ENCODE measurements at places on chromosomes 1 and 21.

DNA sequence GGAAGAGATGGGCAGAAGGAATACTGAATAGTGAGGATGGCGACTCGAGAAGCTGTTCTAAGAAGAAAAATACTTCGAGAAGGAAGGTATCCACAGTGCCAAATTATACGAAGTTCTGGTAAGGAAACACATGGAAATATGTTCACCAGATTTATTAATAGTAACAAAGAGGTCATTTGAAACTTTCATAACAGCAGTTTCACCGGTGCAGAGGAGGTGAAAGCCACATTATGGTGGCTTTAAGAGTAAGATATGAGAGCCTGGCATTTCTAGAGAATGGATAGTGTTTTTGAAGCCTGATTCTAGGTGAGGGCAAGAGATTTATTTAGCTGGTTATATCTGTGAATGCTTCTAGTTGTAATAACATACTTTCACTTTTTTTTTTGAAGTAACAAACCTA, 56.2 kb downstream of the DPYD start:
- DNase-seq = no peak

GRCh38 chr1:185495898-185496297, 178.9 kb upstream of the IVNS1ABP start:
- no peak for DNase-seq

- DNase-seq = no peak
Observed at GRCh38 chr1:218516526-218516925, 171.4 kb downstream of the TGFB2 start.

DNA sequence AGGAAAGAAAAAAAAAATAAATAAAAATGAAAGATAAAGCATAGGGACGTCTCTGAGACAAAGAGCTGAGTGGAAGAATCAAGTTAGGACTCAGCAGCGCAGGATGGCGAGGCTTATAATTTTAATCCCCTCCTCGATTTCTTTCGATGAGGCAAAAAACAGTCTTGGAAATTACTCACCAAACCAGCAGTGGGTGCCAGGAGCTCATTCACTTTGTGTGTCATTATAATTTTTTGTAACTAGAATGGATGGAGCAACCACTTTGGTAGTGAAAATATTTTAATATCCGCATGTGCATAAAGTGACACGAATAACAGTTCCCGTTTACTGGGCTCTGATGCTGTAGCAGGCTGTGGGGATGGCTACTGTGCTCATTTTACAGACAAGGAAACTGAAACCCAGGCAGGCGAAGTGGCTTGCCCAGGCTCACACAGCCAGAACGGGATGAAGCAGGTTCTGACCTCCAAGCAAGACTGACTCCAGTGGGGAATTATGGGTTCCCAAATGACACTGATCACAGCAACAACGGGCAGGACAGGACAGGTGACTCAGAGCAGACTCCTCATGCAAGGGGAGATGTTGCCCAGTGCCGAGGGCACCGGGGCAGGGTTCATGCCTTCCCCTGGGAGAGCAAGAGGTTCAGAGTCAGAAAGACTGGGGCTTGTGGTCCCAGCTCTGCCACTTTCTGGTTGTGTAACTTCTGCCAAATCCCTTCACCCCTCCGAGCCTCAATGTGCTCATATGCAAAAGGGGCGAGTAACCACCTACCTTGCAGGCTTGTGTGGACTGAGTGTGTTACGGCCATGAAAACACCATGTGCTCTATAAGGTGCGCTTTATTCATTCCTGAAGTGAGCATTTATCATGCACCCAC, 63.6 kb downstream of the RUNX3 start:
- DNase-seq = no peak

DNA sequence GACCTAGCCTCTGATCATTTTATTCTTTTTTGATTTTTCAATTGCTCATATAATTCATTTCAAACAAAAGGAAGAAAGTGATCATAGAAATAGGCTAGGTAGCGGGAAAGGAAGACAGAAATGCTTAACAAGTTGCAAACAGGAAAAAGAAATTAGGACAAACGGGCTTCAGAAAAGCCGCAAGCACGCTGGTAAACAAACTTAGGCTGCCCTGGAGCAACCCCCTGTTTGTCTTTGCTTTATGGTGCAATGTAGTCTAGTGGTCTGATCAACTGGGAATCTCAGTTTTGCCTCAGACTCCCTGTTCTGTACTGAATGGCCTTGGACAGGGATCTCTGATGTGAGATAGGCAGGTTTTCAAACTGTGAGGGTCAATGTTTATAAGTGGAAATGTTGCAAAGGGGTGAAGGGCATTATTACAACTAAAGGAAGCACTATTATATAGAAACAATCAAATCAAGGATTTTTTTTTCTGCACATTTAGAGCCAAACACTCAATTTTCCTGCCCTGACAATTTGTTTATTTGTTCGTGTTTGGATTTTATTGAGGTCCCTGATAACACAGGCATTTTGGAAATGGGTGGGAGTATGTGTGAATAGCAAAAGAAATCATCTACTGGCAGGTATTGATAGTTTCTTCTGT, 146.8 kb upstream of the NRIP1 start:
- DNase-seq = no peak

GRCh38 chr1:154324669-154325582, at the start of gene ATP8B2:
ATP8B2 (plus strand) TSS chr1:154325525; CDS start chr1:154328142, 2,617 bp downstream.
- DNase-seq = peak; percentile 90

DNA sequence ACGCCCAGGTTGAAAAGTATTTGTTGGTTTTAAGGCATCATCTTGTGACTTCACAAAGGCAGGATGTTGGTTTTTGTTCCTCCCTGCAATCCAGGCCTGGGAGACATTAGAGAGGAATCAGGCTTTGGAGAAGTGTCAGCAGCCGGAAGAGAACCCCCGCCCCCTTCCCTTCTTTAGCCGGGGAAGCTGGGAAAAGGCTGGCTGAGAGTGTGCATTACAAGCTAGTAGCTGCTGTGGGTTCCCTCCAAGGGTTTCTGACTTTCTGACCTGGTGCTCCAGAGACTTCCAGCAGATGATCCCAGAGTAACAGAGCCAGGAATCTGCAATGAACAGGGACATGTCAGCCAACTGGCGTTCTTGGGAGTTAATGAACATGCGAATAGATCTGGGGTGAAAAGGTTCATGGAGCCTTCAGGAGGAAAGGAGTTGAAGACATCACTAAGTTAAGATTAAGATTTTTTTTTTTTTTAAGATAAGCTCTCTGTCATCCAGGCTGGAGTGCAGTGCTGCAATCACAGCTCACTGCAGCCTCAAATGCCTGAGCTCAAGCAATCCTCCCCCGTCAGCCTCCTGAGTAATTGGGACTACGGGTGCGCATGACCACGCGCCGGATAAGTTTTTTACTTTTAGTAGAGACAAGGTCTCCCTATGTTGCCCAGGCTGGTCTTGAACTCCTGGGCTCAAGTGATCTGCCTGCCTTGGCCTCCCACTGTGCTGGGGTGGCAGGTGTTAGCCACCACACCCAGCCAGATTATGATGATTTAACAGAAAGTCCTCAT, 7.5 kb downstream of the DISP3 start:
- no peak for DNase-seq

DNA sequence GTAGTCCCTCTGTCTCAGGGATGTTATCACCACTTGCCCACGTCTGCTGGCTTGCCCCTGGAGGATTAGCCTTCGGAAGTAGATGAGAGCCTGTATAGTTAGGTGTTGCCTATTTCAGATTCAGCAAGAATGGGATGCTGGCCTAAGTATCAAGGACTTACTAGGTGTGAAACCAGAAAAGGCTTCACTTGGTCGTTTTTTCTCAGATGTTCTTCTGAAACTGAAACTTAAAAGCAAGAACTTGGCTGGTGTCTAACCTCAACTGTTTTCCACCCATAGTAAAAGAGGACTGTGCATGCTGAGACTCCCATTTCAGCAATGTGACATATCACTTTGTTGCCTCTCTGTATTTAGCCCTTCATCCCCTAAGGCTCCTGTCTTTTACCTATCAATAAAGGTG, 67.0 kb upstream of the LRRC53 start:
- DNase-seq = no peak

- DNase-seq = no peak
Observed at GRCh38 chr1:221239792-221240191, 360.5 kb downstream of the HLX start.

GRCh38 chr1:150574260-150575071, 4.9 kb downstream of the MCL1 start:
- no peak for DNase-seq

GRCh38 chr1:78587211-78587610, 33.0 kb upstream of the IFI44L start:
- DNase-seq = no peak

GRCh38 chr1:231507476-231508355, 20.8 kb upstream of the TSNAX start:
- no peak for DNase-seq

GRCh38 chr1:232793944-232794343, 11.3 kb upstream of the MAP10 start:
- DNase-seq = peak; percentile 29

- DNase-seq = no peak
Observed at GRCh38 chr1:229710746-229711145, 84.7 kb downstream of the URB2 start.

DNA sequence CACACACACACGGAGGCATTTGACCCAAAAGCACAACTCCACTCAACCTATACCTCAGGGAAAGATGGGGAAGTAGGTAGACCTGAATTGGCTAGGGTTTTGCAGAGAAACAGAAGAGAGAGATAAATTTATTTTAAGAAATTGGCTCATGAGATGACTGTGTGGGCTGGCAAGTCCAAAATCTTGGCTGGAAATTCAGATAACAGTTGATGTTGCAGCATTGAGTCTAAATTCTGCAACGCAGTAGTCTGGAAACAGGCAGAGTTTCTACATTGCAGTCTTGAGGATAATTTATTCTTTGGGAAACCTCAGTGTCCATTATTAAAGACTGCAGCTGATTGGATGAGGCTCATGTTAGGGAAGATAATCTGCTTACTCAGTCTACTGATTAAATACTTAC, 4.3 kb upstream of the LCE2B start:
- DNase-seq = no peak

GRCh38 chr1:218494449-218494852, 149.3 kb downstream of the TGFB2 start:
- no peak for DNase-seq

DNA sequence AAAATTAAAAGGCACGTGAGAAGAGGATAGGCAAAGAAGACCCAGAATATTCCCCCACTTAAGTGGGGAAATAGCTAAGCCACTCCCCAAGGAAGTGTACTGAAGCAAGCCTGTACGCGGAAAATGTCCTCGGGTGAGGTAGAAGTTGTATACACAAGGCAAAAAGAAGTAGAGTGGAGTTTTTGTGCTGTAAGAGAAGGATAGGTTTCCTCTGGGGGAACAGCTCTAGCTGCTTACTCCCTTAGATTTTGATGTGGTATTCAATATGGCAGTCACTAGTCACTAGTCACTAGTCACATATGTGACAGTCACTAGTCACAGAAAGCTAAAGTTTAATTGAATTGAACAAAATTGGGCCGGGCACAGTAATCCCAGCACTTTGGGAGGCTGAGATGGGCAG, 7.6 kb downstream of the TXNIP start:
- no peak for DNase-seq

- no peak for DNase-seq
Observed at GRCh38 chr21:39384674-39385298, 35.9 kb upstream of the HMGN1 start.

GRCh38 chr1:174875306-174875705, 124.4 kb upstream of the CACYBP start:
- DNase-seq = peak; percentile 95

GRCh38 chr1:91031081-91031480, 9.2 kb upstream of the ZNF644 start:
- DNase-seq = no peak

DNA sequence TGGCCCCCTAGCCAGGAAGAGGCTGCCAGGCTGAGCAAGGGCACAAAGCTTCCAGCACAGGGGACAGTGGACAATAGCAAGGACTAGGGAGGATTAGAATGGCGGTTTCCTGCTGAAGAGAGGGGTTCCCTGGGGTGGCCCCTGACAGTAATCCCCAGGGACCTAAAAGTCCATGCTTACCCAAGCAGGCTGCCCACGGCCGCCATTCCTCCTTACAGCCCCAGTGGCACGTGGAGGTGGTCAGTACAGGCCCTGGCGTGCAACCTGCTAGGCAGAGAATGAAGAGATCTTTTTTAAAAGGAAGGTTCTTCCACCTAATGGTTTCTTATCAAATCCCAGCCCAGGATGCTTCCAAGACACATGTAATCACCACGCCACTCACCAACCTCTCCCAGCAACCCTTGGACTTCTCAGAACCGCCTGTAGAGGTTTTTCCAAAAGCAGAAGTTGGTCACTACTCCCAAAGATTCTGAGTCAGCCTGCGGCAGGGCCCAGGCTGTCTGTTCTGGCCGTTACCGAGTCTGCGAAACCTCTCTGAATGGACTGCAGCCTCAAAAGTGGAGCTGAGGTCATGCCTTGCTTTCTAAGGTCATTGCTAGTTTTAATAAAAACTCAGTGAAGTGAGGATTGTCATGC, 926 bp downstream of the MRPL55 start:
- DNase-seq = no peak

- DNase-seq = no peak
Observed at GRCh38 chr1:153387001-153387400, 3.9 kb downstream of the S100A8 start.

DNA sequence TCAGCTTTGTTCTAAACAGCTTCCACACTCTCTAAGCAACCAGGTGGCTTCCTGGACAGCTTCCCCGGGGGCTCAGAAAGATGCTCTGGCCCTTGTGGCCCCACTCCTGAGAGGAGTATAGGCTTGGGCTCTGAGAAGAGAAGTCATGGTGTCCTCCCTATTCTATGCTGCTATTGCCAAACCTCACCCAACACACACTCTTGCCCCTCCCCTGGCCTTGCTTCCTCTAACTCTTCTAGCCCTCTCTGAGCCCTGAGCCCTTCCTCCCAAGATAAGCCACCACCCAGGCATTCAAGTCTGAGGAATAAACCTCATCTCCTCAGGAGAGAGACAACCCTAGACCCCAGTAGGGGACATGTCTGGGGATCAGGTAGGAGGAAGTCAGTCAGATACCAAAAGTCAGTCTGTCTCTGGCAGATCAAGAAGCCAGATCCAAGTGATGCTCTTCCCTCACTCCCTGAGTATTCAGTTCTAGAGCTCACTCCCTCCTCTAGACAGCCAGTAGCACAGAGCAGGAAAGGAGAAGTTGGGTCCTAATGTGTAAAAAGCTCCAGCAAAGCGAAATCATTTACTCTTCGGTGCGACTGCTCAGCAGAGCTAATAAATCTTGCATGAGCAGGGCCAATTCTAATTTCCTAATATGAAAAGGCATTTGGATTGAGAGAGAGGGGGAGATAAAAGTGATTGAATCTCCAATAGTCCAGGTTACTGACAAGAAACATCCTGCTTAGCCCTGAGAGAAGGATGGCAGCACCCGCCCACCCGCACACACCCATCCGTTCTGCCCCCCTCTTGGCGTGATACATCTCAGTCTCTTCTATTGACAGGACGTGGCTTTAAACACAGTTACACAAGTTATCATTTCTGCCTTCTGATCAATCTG, 50.5 kb downstream of the DMAP1 start:
- no peak for DNase-seq

- no peak for DNase-seq
Observed at GRCh38 chr1:61290525-61290924, 208.2 kb downstream of the NFIA start.

GRCh38 chr1:41488040-41488951, 3.8 kb upstream of the EDN2 start:
- no peak for DNase-seq

DNA sequence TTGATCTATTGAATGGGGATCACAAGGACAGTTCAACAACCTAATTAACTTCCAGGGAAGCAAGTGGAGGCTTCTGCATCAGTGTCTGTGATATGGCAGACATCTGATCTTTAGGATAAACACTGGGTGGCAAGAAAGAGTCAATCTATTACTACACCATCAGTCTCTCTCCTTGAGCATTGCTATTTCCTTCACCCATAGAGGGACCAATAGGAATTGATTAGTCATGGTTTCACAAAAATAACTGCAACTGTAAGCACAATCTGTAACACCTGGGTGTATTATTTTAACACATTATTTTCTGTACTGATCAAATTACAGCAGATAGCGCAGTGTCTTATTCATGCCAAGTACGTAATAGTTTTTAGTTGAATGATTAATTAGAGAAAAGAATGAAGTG, 50.3 kb downstream of the USP24 start:
- no peak for DNase-seq

Measured in NCI-H187 (cell line).